ENCODE measurements at places on chromosomes 5 and 9. TPM values are rescaled to one million over a fixed set of nuclear protein-coding genes. Genes with fewer than 3 reads are reported as not detected.

- DNase-seq = no peak
- H3K36me3 ChIP-seq = no peaks in the 10 kb centered on the region
- peaks cover 10% of the 10 kb centered on the region for H3K27me3 ChIP-seq
- H3K27ac ChIP-seq = no peak overlapping the region
Measured at GRCh38 chr5:168850683-168851082, 271.5 kb upstream of the PANK3 start.

DNA sequence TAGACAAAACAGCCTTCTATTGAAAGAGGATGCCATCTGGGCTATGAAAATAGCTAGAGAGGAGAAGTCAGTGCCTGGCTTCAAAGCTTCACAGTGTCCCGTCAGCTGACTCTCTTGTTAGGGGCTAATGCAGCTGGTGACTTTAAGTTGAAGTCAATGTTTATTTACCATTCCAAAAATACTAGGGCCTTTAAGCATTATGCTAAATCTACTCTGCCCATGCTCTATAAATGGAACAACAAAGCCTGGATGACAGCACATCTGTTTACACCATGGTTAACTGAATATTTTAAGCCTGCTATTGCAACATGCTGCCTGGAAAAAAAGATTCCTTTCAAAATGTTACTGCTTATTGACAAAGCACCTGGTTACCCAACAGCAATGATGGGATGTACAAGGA, 309.1 kb downstream of the NTRK2 start:
- no peak overlapping the region for H3K27ac ChIP-seq
- H3K27me3 ChIP-seq = no peaks in the 10 kb centered on the region
- no peaks in the 10 kb centered on the region for H3K36me3 ChIP-seq
- H3K4me1 ChIP-seq = no peaks in the 10 kb centered on the region
- no peak for DNase-seq

DNA sequence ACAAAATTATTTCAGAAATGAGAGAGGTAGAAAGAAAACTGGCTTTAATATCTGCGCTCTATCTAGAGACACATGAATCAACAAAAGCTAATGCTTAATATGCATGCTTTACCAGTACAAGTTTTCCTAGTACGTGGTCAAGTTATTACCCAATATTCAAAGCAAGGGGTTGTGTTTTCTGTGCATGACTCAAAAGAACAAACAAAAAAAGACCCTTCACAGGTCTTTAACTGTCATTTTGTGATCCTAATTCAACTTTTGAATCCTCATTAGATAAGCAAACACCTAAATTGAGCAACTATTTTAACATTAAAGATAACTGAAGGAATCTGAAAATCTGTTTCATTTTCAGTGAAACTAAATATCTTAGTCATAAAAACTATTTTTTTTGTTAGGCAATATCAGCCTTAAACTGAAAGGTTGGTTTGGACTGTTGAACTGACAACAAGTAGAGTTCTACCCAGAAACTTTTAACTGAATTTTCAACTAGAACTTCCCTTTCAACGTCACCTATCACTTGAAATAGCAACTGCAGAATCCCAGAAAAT, 12.5 kb downstream of the ST8SIA4 start:
- peaks cover 18% of the 10 kb centered on the region for H3K4me1 ChIP-seq
- no peaks in the 10 kb centered on the region for H3K36me3 ChIP-seq
- no peak for DNase-seq
- H3K4me3 ChIP-seq = peak overlapping the region; percentile 33
- no peaks in the 10 kb centered on the region for H3K27me3 ChIP-seq

OR1Q1 gene
- not detected for total RNA-seq

CCNB1 gene
- 4.4 TPM for total RNA-seq

DNA sequence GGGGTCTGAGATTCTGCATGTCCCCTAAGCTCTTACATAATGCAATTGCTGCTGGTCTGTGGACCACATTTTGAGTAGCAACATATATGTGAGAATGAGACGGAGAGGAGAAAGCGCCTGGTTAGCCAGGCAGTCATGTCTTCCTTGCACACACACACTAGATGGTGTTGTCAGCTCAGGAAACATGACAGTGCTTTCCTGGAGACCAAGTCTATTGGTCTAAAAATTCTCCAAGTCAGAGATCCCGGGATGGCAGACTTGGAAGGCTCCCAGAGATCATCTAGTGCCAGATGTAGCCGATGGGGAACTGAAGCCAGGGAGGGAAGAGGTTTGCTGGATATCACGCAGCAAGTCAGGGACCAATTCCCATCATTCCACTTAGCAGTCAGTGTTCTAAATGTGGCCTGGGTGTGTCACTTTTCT, 53.4 kb downstream of the GALNT12 start:
- DNase-seq = no peak
- no peak overlapping the region for H3K27ac ChIP-seq
- no peak overlapping the region for H3K4me3 ChIP-seq
- no peaks in the 10 kb centered on the region for H3K27me3 ChIP-seq

FOXD4L5 gene
- total RNA-seq = 0.38 TPM

DNA sequence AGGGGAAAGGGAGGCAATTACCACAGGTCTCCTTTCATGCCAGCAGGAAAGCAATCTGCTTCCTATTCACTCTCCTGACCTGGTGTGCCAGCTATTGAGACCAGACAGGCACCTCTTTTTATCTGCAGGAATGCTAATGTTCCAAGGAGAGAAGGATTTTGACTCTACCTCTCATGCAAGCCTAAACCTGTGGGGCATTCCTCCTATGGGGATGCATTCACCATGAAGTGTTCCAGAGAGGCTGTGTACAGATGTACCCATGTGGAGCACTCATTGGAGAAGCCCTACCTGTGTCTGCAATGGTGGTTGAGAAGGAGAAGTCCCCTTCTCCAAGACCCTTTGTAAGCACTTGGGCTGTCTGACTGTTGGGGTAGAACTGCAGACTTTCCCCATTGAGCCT, 45.4 kb upstream of the EDIL3 start:
- no peaks in the 10 kb centered on the region for H3K27me3 ChIP-seq
- H3K36me3 ChIP-seq = no peaks in the 10 kb centered on the region
- no peak overlapping the region for H3K27ac ChIP-seq
- DNase-seq = no peak
- H3K4me3 ChIP-seq = no peak overlapping the region

KCNMB1 gene
- total RNA-seq = 2.5 TPM

- peaks cover 28% of the 10 kb centered on the region for H3K4me1 ChIP-seq
- H3K27ac ChIP-seq = no peak overlapping the region
- H3K4me3 ChIP-seq = no peak overlapping the region
- DNase-seq = no peak
- H3K27me3 ChIP-seq = no peaks in the 10 kb centered on the region
- no peaks in the 10 kb centered on the region for H3K36me3 ChIP-seq
Measured at GRCh38 chr5:34494111-34494755, 161.9 kb upstream of the RAI14 start.

Data from lower lobe of right lung (tissue), 2 donors.